Left ventricle myocardium inferior (tissue), 1 donor: ENCODE measurements at places on chromosomes 12 and 14. TPM values are rescaled to one million over a fixed set of nuclear protein-coding genes. Genes with fewer than 3 reads are reported as not detected.

DNA sequence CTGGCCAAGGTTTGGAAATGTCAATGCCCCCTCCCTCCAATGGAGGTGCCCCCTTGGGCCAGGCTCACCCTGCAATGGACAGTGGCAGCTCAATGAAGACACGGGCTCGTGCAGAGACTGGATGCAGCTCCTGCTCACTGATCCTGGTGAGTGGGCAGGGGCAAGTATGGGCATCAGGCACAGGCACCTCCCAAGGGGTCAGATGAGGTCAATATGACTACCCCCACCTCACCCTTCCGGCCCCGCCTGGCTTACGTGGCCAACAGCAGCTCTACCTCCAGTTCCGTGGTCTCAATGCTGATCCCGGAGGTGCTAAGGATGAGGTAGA, 13.6 kb downstream of the ITGA7 start:
- DNase-seq = no peak

- DNase-seq = no peak
Observed at GRCh38 chr12:93151079-93151762, 222.1 kb upstream of the EEA1 start.

- no peak for DNase-seq
Observed at GRCh38 chr14:31566456-31566855, 5.3 kb downstream of the NUBPL start.

- DNase-seq = no peak
Observed at GRCh38 chr12:124868252-124869058, 4.8 kb upstream of the SCARB1 start.

DNA sequence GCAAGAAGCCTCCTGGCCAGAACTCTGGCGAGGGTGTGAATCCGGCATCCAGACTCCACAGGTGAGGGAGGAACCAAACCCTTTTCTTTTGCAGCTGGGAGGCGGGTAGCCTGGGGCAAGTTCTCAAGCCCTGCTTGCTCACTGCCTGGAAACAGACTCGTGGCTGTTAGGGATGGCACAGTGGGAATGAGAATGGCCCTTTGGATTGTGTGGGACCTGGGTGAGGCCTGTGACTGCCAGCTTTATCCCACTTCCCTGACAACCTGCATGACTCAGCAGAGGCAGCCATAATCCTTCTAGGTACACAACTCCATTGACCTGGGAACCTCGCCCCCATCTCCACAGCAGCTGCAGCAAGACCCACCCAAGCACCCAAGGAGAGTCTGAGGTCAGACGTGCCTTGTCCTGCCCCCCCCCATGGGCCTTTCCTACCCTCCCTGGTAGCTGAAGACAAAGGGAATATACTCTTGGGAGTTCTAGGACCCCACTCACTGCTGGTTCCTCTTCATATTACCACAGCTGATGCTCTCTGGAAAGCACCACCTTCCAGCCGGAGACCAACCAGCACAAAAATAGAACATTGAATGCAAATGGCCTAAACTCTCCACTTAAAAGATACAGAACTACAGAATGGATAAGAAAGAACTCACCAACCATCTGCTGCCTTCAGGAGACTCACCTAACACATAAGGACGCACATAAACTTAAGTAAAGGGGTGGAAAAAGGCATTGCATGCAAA, 5.1 kb upstream of the GPR33 start:
- no peak for DNase-seq

DNA sequence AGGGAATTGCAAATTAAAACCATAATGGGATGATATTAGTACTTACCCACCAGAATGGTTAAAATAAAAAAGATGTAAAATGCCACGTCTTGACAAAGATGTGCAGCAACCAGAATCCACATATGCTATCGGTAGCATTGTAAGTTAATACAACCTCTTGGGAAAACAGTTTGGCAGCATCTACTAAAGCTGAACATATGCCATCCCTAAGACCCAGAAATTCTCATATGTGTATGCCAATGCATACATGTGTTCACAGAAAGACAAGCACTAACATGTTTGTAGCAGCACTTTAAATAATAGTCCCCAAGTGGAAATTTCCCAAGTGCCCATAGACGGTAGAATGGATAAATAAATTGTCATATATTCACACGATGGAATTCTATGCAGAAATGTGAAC, 28.3 kb upstream of the SLC5A8 start:
- DNase-seq = no peak

The OR10AD1 gene
- not detected for total RNA-seq
